Hepatocyte (in vitro differentiated cells): ENCODE measurements at places on chromosomes 16 and 17. TPM values are rescaled to one million over a fixed set of nuclear protein-coding genes. Genes with fewer than 3 reads are reported as not detected.

DNA sequence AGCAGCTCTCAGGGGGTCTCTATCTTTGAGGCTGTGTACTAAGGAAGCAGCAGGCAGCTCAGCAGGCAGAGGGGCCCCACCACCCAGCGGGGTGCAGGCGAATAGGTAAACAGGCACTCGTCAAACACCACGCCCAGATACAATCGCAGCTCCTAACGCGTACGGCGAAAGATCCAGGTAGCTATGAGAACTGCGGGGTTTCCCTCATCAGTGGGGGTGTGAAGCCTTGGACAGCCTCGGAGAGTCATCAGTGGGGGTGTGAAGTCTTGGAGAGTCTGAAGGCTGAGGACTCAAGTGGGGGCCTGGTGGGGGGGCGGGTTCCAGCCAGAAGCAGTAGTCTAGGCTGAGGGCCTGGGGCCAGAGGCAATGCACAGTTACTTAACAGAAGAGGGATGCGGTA, 69.0 kb downstream of the RTN4RL1 start:
- no peak for DNase-seq

Gene TMED6
- 1.9 and 4.6 TPM in 2 replicates for total RNA-seq

Gene ADAP2
- 1.2 and 1.5 TPM in 2 replicates for total RNA-seq

Gene WFIKKN1
- 0.24 and 0.43 TPM in 2 replicates for total RNA-seq

Gene TBC1D26
- total RNA-seq, result 0.40 and 1.7 TPM in 2 replicates

Gene EVPLL
- not detected in 2 replicates for total RNA-seq
